ENCODE measurements at places on chromosomes 2 and 18. TPM values are rescaled to one million over a fixed set of nuclear protein-coding genes. Genes with fewer than 3 reads are reported as not detected.
A peak's percentile ranks its signal among the peaks of the same experiment; 100 is the strongest.

DNA sequence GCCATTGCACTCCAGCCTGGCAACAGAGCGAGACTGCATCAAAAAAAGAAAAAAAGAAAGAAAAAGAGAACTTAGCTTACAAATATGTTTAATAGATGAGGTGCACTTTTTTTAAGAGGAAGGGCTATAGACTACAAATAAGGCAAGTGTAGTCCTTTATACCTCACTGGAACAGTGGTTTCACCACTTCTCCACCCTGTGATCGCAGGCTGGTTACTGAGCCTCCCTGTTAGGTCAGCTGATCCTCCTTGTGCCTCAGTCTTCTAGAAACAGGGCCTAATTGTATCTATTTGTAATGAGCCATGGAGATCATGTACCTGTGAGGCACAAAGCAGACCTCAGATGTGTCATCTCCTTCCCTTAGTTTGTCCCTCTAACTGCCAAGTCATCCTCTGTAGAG is 4.5 kb downstream of the CXCR2 start:
- no peak overlapping the region for H3K27ac ChIP-seq
- peaks cover 31% of the 10 kb centered on the region for H3K27me3 ChIP-seq
- peaks cover 9% of the 10 kb centered on the region for H3K4me1 ChIP-seq
- DNase-seq, result no peak

DNA sequence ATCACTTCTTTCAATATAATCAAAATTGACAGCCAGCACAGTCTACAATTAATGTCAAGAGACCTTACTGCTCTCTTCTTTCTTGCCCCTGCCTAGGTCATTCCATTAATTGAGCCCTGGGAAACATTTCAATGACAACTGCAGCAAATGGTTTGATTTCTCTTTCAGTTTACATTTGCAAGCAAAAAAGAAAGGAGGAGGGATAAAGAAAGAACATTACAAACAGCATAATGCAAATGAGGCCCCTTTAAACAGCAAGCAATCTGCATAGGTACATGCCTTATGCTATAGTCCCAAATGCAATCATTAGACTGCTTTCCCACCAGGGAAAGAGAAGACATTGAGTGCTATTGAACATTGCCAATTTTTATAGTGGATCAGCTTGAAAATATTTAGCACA is 655.0 kb upstream of the CDH2 start:
- H3K27me3 ChIP-seq, result no peaks in the 10 kb centered on the region
- H3K27ac ChIP-seq, result no peak overlapping the region
- no peaks in the 10 kb centered on the region for H3K36me3 ChIP-seq
- H3K4me3 ChIP-seq, result no peak overlapping the region

COL4A4 gene
- total RNA-seq, result not detected

ALLC gene
- total RNA-seq, result not detected

SPIRE1 gene
- total RNA-seq, result 9.6 TPM

DNA sequence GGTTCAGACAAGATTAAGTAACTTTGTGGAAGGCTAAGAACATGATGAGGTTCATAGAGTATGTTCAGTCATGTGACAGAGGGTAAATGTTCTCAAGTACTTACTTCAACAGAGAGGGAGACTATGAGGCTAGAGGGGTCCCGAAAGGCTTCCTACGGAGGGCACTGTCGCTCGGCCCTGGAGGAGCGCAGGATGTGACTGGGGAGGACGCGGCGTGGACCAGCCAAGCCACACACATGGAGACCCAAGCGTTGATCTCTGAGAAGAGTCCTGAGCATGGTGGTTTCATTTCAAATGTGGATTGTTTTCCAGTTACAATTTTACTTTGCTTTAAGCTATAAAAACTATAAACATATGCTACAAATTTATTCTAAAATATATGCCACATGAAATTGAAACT is 227.5 kb downstream of the PTGR3 start:
- no peaks in the 10 kb centered on the region for H3K27me3 ChIP-seq
- H3K4me1 ChIP-seq, result no peaks in the 10 kb centered on the region
- no peaks in the 10 kb centered on the region for H3K36me3 ChIP-seq
- H3K27ac ChIP-seq, result no peak overlapping the region
- no peak overlapping the region for H3K4me3 ChIP-seq

GRCh38 chr2:1707771-1708418 is 36.4 kb downstream of the PXDN start:
- no peak overlapping the region for H3K4me3 ChIP-seq
- H3K4me1 ChIP-seq, result no peaks in the 10 kb centered on the region
- H3K36me3 ChIP-seq, result no peaks in the 10 kb centered on the region
- DNase-seq, result no peak
- H3K27me3 ChIP-seq, result no peaks in the 10 kb centered on the region
- no peak overlapping the region for H3K27ac ChIP-seq

CKAP2L gene
- 68.8 TPM for total RNA-seq

DNA sequence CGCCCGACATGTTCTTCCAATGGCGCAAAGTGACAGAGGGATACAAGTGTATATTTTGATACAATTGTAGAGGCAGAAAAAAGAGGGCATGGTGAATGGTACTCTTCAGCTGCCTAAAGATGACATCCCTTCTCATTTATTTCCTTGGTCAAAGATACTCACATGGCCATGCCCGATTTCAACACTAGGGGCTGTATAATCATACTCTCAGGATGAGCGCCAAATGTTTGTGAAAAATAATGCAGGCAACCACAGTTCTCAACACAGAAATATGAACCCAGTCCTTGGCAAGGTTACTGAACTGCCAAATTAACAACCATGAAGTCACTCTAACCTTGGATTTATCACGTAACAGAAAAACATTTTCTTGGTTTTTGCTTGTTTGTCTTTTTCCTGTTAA is 204.4 kb downstream of the CCDC102B start:
- H3K4me1 ChIP-seq, result no peaks in the 10 kb centered on the region
- H3K27me3 ChIP-seq, result no peaks in the 10 kb centered on the region
- DNase-seq, result no peak
- no peak overlapping the region for H3K4me3 ChIP-seq
- H3K36me3 ChIP-seq, result no peaks in the 10 kb centered on the region

GNLY gene
- 364 TPM for total RNA-seq

DNA sequence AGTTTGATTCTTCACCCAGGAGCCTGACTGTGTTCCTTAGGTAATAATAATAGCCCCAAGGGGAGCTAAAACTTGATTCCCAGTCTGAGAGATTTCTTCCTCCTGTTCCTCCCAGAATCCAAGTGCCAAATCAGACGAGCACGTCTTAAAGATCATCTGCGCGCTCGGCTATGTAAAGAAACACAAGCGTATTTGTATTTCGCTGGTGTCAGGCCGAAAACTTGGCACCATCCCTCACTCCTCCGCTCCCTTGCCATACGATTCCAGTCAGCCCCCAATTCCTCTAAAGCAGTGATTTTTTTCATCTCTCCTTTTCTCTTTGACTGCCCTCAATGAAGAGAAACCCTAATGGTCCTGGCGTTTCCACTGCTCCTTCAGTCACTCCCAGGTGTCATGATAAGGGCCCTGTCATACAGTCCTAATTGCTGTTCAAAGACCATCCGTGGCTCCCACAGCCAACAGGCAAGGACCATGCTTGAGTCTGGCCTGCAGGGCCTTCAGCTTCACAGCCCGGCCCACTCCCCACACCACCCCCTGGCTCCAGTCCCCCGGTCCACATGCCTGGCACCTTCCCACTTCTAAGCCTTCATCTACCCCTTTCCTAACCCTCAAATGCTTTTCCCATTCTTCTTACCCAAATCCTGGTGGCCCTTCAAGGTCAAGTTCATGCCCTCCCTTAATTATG is 130.8 kb upstream of the ID2 start:
- no peaks in the 10 kb centered on the region for H3K27me3 ChIP-seq
- H3K27ac ChIP-seq, result no peak overlapping the region
- peaks cover 31% of the 10 kb centered on the region for H3K4me1 ChIP-seq
- H3K4me3 ChIP-seq, result no peak overlapping the region
- DNase-seq, result no peak

GRCh38 chr2:155169317-155169716 is 470.8 kb downstream of the KCNJ3 start:
- H3K36me3 ChIP-seq, result no peaks in the 10 kb centered on the region
- H3K27me3 ChIP-seq, result no peaks in the 10 kb centered on the region
- no peak overlapping the region for H3K27ac ChIP-seq

SOX11 gene
- not detected for total RNA-seq

DNA sequence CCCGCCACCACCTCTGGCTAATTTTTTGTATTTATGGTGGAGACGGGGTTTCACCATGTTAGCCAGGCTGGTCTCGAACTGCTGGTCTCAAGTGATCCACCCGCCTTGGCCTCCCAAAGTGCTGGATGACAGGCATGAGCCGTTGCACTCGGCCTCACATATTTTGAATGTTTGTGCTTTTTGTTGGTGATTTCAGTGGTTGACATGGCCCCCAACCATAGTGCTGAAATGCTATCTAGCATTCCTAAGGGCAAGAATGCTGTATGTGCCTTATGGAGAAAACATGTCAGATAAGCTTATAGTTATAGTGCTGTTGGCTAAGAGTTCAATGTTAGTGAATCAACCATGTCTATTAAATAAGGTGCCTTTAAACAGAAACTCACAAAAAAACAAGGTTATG is 8.9 kb downstream of the ZAP70 start:
- H3K4me3 ChIP-seq, result no peak overlapping the region
- DNase-seq, result no peak
- H3K4me1 ChIP-seq, result peaks cover 75% of the 10 kb centered on the region
- peaks cover 75% of the 10 kb centered on the region for H3K36me3 ChIP-seq
- H3K27me3 ChIP-seq, result no peaks in the 10 kb centered on the region

SP140 gene
- 132 TPM for total RNA-seq

DNA sequence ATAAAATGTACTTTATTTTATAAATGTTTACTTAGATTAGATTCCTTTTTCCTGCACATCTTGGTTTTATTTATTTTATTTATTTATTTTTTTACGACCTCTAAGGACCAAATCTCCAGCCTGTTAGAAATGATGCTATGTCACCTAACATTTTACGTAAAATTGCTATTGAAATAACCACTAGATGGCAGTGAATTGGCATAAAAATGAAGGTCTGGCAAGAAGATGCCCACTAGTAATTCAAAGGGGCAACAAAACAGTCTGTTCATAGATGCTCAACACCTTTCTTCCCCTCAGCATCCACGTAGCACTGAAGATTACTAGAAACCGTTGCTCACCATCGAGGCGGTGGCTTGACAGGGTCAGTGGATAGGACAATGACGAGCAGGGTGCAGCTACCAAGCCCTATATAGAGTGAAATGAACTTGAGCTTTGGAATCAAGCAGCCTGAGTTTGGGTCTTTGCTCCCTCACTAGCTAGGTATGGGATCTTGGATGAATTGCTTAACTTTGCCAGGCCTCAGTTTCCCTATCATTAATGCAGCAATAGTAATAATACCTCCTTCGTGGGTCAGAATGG is 128.7 kb upstream of the L3MBTL4 start:
- no peaks in the 10 kb centered on the region for H3K27me3 ChIP-seq
- no peak for DNase-seq
- H3K4me3 ChIP-seq, result no peak overlapping the region

ABCG5 gene
- not detected for total RNA-seq

GRCh38 chr2:228104215-228104614 is 77.3 kb downstream of the SPHKAP start:
- H3K27me3 ChIP-seq, result no peaks in the 10 kb centered on the region
- DNase-seq, result no peak
- no peaks in the 10 kb centered on the region for H3K4me1 ChIP-seq
- H3K27ac ChIP-seq, result no peak overlapping the region
- no peak overlapping the region for H3K4me3 ChIP-seq

RGPD4 gene
- 0.54 TPM for total RNA-seq

- no peaks in the 10 kb centered on the region for H3K4me1 ChIP-seq
- H3K27ac ChIP-seq, result no peak overlapping the region
- DNase-seq, result no peak
- no peak overlapping the region for H3K4me3 ChIP-seq
Observed at GRCh38 chr18:69808399-69808798, 139.3 kb downstream of the CD226 start.

CHRNG gene
- not detected for total RNA-seq

DNA sequence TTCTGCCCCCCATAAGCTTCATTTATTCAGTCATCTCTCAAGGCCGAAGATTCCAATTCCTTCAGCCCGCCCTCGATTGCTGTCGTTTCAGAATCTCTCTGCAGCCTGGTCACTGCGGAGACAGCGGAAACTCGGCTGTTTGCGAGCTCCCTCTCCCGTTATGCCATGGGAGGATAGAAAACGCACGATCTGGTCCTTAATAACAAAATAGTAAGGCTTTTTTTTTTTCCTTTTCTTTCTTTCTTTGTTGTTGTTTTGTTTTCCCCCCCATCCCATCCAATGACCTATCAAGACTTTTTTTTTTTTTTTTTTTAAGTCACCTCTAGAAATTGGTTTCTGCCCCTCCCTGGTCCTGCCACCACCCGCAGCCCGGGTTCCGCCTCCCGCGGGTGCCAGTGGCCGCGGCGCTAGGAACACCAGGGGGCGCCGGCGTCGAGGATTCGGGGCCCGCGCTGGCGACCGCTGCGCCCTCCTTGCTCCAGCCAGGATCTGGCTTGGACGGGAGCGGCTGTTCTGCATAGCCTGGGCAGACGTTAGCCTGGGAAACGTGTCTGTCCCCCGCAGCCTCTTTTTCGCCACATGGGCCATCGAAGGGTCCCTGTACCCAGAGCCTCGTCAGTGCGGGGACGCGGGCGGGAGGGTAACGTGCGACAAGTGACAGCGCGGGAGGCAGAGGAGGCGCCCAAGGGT is 10.1 kb downstream of the CPLX4 start:
- peaks cover 61% of the 10 kb centered on the region for H3K27me3 ChIP-seq
- peak overlapping the region; percentile 43 for H3K4me3 ChIP-seq
- no peaks in the 10 kb centered on the region for H3K4me1 ChIP-seq
- no peak overlapping the region for H3K27ac ChIP-seq

Measured in activated CD8-positive, alpha-beta memory T cell treated with anti-CD3 and anti-CD28 coated beads, Interleukin-2, amount 10 ng/mL, durations not matched to agents 7 days and 5 days (primary cell).